ENCODE measurements at places on chromosomes 7 and 10.

- no peak for DNase-seq
Observed at GRCh38 chr10:5776881-5777197, 36.4 kb downstream of the GDI2 start.

GRCh38 chr7:157293413-157293788, 43.4 kb upstream of the DNAJB6 start:
- no peak for DNase-seq

DNA sequence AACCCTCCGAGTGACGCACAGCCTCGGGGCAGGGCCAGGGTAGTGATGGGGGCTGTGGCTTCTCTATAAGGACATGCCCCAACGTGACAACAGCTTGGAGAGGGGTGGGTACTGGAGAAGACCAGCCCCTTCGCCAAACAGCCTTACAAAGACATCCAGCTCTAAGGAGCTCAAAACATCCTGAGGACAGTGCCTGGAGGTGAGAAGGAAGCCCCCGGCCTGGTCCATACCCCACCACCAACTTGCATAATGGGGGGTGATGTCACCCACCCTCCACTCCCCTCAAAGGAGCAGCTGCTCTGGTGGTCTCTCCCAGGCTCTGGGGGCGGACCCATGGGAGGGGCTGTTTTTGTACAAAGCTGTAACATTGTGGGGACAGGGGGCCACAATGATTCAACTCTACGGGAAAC, 15.1 kb downstream of the PRSS2 start:
- no peak for DNase-seq

GRCh38 chr10:124387078-124387874, 31.4 kb downstream of the OAT start:
- DNase-seq, result no peak

DNA sequence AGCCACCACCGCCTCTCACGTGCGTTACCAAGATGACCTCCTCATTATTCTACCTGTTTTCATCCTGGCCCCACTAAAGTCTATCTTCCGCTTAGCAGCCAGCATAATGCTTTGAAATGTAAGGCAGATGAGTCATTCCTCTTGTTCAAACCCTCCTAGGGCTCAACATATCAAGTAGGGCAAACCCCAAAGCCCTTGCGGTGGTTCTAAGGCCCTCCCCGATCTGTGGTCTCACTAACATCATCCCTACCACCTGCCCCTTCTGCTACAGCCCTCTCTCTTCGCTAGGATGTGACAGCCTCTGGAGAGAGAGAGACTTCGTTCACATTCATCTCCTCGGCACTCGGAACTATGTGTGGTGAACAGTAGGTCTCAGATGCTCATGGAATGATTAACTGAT, 94.8 kb downstream of the SVIL start:
- DNase-seq, result no peak

- DNase-seq, result no peak
Observed at GRCh38 chr7:127877951-127878350, 153.3 kb downstream of the LRRC4 start.

GRCh38 chr7:118285358-118285757, 60.9 kb downstream of the ANKRD7 start:
- no peak for DNase-seq

GRCh38 chr10:71396084-71396710, 523 bp upstream of the CDH23 start:
- DNase-seq, result peak; percentile 79

- DNase-seq, result no peak
Observed at GRCh38 chr7:115740043-115740442, 290.5 kb downstream of the TFEC start.

GRCh38 chr10:6025683-6026255, 36.4 kb downstream of the IL2RA start:
- no peak for DNase-seq

GRCh38 chr10:11898372-11899066, 75.4 kb downstream of the PROSER2 start:
- DNase-seq, result no peak

DNA sequence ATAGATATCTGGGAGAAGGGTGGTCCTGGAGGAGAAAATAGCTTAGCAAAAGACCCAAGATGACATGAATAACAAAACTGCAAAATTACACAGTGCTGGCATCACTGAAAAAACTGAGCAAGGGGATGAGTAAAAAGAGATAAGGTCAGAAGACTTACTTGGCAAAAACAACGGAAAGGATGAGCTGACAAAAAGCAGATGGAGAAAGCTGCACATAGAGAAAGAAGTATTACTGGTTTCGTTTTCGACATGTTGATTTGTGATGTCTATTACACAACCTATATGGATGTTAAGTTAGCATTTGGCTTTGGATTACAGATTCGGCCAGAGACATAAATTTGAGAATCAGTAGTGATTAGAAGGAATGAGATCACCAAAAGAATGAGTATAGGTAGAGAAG, 132.1 kb downstream of the MACC1 start:
- DNase-seq, result no peak

DNA sequence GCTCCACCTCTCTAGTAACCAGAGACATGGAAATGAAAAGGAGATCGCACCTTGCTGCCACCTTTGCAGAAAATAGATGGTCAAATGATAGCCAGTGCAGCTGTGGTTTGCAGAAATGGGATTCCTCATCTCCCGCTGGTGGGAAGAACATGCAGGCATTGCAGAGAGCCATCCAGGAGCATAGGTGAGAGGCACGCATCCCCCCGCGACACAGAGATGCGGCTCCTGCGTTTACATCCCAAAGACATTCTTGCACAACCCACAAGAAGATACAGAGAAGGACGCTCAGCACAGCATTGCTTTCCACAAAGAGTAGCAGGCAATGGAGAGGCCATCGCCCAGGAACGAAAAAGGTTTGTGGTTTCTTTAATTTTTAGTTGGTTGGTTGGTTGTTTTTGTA, 56.2 kb downstream of the OAT start:
- DNase-seq, result peak; percentile 33

DNA sequence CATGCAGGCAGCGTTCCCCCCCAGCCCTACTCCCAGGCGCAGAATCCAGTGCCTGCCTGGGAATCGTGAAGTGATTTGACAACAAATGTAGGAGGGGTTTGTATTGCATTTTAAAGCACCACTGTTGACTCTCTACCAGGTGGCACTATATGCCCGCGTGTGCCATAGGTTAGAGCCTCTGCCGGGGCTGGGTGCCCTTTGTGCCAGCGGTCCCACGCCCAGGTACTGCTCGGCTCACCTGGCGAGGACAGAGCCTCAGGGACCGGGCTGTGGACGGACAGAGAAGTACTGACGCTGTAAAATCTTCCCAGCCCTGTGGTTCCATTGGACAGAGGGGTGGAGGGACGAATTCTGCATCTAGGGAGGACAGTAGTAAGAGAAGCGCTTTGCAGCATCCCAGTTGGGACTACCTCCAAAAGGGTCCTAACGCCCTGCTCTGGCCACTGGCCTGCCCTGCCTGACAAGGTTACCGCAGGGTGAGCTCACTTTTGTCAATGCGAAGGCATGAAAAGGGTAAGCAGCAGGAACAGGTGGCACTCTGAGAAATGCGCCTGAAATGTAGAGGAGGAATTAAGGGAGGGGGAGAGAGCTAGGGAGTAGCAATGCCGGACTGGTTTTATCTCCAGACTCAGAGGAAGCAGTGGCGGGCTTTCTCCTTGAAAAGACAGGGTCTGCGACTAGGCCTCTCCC, 788 bp upstream of the CACNA2D1 start:
- DNase-seq, result no peak

DNA sequence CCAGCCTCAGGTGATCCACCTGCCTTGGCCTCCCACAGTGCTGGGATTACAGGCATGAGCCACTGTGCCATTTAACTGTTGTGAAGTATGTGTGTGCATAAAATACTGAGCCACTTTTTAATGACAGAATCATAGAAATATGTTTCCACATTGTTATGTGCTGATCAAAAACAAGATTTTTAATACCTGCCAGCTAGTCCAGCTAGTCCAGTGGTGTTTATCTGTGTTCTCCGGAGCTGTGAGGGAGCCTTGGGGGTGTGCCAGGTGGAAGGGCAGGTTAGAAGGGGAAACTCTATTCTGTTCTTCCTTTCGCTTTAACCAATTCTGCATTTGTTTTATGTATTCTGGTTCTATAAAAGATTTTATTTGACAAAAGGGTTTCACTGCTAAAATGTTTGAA, 7.0 kb downstream of the FAM221A start:
- DNase-seq, result no peak

- DNase-seq, result no peak
Observed at GRCh38 chr7:86969865-86970264, 89.6 kb downstream of the ELAPOR2 start.

DNA sequence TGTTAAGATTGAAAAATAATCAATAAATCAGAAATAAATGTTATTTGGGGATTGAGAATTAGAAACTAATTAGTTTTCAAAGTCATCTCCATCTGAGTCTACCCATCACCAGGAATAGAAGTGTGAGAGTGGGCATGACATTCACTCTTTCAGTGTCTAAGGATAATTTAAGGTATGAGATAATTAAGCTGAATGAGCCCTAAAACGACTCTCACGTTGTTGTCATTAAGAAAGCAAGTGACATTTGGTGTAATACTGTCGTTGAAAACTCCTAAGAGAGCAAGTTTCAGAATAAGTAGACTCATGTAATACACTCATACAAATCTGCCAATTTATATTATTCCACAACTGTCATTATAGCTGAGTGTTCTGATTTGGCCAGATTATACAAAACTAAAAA, 7.1 kb downstream of the AGMO start:
- no peak for DNase-seq

DNA sequence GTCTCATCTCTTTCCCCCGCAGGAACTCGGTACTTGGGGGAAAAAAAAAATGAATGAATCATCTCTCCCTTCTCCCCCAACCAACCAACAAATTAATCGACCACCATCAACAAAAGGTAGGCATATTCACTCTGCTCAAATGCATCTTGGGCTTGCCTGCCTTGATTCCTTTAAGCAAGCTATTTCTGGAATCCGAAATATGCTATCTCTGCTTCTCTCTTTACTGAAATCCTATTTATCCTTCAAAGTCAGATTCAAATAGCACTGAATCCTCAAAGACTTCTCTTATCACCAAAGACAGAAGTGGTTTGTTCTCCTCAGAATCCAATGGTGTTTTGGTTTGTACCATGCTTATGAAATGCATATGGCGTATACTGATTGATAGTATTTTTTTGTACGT, 49.6 kb upstream of the TPK1 start:
- DNase-seq, result no peak

DNA sequence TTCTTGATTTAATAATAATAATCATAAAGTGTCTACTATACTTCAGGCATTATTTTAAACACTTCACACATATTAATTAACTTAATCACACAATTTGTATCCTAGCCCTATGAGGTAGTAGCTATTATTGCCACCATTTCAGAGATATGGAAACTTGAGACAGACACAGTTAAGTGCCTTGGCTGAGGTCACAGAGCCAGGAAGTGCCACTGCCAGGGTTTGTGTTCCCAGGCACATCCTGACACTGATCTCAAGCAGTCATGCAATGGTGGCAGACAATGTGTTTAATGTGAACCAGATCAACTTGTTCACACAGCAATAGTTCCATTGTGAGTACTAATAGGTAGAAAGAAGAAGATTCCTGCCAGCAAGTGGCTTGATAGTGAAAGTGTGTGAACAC, 666.0 kb downstream of the SUGCT start:
- DNase-seq, result no peak

DNA sequence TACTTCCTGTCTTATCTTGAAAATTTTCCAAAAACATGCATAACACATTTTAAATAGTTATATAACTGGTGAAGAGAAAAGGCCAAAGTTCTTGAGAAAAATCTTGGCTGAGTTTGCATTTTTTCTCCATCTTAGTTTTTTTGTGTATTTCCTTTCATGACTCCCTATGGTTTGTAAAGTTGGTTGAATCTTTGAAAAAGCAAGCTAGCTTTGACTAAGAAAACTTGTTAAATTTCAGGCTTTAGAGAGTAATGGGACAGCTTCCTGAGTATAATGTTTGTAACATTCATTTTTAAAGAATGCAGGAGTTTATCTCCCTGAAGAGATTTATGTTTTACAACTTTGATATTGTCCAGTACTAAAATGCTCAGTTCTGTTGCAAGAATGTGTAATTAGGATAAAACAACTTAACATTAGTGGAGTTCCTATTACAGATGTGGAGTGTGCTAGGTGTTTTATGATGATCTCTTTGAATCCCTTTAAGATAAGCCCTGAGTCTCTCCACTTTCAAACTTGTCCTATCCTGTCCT, 11.1 kb upstream of the HERPUD2 start:
- no peak for DNase-seq

DNA sequence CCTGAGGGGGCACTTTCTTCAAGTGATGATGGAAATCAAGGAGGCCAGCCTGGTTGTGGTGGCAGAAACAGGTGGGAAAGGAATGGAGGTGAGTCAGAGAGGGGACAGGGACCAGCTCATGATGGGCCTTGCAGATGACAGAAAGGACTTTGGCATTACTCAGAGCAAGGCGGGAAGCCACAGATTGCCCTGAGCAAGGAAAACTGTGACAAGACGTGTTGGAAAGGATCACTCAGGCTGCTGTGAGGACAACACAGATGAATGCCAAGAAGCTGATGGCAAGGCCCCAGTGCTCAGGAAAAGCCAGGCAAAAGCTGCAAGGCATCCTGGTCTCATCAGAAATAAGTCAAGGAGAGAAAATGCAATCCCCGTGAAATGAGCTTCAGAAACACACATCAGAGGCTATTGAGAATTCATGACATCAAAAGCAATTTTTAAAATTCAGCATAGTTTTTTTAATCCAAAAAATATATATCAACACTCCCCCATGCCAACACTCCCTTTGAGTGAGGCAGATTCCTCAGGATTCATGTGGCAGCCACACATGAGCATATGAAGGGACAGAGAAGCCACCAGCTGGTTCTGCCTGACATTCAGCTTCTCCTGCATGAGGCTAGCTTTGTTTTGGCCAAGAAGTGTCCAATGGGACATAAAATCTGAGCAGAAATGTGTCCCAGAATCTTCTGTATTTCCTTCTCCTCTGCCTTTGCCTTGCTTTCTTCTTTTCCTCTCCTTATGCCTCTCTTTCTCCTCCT, 244.5 kb upstream of the MYO3A start:
- no peak for DNase-seq

DNA sequence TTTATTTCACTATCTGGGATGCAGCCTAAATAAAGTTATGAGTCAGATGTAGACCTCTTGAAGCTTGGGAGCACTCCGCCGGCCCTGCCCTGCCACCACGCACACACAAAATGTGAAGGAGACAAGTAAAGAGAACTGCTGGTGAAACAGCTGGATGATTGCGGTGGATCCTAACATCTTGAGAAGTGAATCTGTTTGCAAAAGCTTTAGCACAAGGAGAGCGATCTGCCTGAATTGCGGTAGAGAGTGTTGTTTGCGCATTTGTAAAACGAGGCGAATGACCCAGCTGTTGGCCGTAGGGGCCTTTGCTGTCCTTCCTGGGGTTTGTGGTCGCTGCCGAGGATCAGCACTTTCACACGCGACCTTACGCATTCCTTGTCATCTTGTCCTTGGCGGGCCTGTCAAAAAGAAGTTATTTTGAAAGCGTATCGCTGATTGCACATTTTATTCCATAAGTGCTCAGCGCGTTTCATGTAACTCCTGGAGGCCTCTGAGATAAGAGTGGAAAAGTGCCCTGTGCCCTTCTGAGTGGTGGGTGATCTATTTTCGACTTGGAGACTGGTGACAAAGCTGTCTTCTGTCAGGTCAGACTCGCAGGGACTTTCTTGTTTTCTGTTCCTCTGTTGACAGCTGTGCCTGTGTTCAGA, 40.8 kb downstream of the RBM20 start:
- DNase-seq, result no peak

GRCh38 chr10:89003344-89003743, 12.7 kb downstream of the FAS start:
- no peak for DNase-seq
